ENCODE measurements at places on chromosomes 13 and 19.

- no peak for DNase-seq
Measured at GRCh38 chr19:45074744-45075300, 1.5 kb downstream of the ZNF296 start.

DNA sequence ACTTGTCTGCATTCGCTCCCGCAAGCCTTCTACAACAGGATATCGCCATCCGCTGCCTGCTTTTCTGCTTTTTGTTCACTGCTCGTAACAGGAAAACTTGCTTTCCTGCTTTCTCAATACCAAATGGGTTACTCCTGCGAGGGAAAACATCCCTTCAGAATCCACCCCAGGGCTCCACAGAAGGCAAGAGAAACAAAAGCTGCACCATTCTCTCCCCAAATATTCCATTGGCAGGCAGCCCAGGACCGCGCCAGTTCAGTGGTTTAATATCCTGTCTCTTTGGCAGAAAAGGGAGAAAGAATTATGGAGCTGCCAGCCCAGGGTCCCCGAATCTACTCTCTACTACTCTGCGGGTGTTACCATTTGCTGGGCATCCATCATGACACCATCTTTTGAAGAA, 84.7 kb upstream of the DOCK9 start:
- DNase-seq = no peak

DNA sequence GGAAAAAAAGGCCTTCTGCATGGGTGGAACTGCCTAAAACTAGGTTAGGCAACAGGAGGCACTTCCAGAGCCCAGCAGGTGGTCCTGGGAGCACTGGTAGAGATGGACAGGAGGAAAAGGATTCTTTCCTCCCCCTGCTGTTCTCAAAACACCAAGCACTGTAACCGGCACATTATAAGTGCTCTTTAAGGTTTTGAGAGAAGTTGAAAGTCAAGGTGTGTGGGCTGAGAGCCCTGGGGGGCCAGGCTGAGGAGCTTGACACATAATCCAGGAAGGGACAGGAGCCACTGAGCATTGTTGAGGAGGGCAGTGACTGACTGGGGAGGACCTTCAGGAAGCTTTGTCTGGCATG, 32.3 kb downstream of the SPATA13 start:
- no peak for DNase-seq

GRCh38 chr19:11426656-11427055, 7.5 kb upstream of the RGL3 start:
- no peak for DNase-seq

- DNase-seq = no peak
Measured at GRCh38 chr19:45782820-45783785, 813 bp upstream of the DMPK start.

DNA sequence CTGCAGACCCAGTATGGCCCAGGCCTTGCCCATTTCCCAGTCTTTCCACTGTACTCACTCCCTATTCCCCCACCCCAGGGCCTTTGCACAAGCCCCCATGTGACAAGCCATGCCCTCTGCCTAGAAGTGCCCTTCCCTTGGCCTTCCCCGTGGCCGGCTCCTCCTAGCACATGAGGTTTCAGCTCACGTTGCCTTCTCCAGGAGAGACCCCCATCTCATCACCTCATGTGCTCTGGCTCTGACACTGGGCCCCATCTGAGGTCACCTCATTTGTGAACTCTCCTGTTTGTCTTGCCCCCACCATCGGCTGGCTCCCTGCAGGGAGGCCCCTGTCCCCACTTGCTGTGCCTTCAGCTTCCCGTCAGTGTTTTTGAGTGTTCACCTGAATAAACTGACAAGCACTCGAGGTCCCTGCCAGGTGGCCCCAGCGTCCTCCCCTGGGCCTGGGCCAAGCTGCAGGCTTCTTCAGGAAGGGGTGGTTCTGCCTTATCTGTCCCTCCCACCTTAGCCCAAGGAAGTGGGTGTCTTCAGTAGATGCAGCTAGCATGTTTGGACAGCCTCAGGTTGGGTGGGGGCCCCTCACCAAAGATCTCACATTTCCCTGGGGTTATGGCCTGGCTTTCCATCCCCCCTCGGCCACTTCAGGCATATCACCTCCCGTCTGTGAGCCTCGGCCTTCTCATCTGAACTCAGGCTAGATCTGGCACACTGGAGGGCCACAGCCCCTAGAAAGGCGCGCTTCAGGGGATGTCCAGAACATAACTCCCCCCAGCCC, 3.8 kb upstream of the SLC25A42 start:
- DNase-seq = no peak

- DNase-seq = no peak
Measured at GRCh38 chr13:93771782-93772181, 545.2 kb downstream of the GPC6 start.

- DNase-seq = no peak
Measured at GRCh38 chr13:46297361-46297811, 85.7 kb downstream of the LRRC63 start.

DNA sequence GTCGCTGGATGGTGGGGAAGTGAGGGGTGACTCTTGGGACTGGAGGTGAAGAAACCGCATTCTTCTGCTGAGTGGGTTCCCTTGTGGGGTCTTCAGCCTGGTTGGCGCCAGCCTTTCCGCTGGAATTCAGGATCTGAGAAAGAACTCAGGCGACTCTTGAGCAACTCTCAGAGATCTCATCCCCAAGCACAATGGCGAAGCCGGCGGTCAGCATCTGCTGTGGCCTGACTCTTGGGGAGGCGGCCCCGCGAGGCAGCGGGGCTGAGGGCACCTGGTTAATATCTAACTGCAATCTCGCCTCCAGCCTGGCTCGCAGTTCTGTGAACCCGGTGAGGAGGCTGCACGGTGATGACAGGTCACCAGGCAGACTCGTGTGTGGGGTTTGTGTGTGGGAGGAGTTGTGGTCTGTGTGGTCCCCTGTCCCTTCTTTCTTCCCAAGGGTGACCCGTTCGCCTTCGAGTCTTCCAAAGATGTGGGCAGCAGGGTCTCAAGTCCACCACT, 883 bp downstream of the ZNF441 start:
- no peak for DNase-seq

GRCh38 chr19:33603377-33603776, 18.4 kb upstream of the CHST8 start:
- DNase-seq = no peak

DNA sequence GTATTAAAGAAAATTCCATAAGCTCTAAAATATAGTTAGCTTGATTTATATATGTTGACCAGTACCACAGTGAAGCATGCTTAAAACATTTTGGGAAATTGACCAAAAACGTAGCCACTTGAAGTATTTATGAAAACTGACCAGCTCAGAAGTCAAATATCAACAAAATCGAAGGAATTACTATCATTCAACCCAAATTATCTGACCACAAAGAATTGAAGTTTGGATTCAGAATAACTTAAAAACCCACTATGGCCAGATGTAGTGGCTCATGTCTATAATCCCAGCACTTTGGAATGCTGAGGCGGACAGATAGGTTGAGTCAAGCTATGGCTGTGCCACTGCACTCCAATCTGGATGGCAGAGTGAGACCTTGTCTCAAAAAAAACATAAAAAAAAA, 31.9 kb downstream of the GPALPP1 start:
- DNase-seq = no peak

- DNase-seq = peak; percentile 82
Measured at GRCh38 chr19:15629003-15629880, 11.5 kb upstream of the CYP4F3 start.

- no peak for DNase-seq
Measured at GRCh38 chr13:105063676-105064075, 1471.8 kb downstream of the EFNB2 start.

DNA sequence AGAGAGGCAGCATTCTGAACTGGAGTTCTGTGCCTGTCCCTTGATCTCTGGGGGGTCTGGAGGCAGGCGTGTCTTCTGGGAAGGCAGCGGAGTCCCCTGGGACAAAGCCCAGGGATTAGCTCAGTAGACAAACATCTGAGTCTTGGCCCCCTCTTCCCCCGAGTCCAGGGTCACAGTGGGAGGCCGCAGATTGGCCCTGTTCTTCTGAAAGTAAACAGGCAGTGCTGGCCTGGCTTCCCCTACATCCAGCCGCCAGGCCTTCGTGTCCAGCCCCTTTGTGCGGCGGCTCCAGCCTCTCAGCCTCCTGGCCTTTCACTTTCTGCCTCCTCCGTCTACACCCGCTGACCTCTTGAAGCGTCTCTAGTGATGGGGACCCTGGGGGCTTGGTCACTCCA, 989 bp downstream of the NFILZ start:
- no peak for DNase-seq

DNA sequence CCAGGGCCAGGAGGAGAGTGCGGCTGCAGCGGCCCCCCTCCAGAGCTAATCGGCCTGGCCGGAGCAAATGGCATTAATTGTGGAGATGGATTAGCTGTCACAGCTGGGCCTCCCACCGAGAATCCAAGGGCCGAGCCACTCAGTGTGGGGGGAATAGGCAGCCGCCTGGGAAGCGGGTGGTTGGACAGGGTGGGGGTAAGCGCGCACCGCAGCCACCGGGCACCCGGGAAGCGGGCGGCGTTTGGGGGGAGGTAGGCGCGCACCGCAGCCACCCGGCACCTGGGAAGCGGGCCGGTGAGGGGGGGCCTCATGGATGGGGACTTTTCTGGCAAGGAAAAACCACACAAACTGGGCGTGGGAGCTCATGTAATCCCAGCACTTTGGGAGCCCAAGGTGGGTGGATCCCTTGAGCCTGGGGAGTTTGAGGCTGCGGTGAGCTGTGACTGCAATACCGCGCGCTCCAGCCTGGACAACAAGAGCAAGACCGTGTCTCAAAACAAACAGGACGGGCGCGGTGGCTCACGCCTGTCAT, 9.7 kb downstream of the R3HDM4 start:
- DNase-seq = no peak

GRCh38 chr13:49303533-49304252, 56.0 kb downstream of the CDADC1 start:
- no peak for DNase-seq

GRCh38 chr19:11693505-11694499, 44.9 kb downstream of the ZNF823 start:
- DNase-seq = no peak

GRCh38 chr13:34627509-34628208, 314.4 kb upstream of the NBEA start:
- no peak for DNase-seq

DNA sequence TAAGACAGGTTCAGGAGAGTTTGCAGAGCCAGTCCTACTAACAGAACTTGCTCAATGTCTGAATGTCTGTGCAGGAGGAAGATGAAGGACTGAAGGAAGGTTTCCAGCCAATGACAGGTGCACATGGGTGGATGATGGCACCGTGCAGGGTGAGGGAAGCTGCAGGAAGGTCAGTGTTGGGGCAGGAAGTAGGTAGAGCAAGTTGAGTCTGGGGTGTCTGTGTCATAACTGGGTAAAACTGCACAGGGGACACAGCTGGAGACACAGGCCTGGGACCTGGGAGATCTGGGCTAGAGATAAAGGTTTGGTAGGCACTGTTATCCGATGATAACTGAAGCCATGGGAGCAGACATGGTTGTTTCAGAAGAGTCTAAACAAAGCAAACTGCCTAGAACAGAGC, 116.9 kb downstream of the USP12 start:
- no peak for DNase-seq

- DNase-seq = no peak
Measured at GRCh38 chr13:70375718-70376117, 267.5 kb upstream of the KLHL1 start.

DNA sequence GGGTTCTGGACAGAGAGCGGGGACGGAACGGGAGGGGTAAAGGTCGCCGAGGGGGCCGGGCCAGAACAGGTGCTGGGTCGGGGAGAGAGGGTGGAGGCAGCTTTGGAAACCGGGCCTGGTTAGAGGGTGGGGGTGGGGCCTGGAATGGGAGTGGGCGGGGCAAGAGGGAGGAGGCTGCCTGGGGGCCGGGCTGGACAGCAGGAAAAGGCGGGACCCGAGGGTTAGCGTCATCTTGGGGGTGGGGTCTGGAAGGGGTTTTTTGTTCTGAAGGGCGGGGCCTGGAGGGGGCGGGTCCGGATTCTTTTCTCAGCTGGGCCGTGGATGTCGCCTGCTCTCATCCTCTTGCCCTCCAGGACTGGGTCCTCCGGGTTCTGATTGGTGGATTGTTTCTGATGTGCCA, 4.3 kb upstream of the ZNF813 start:
- no peak for DNase-seq

DNA sequence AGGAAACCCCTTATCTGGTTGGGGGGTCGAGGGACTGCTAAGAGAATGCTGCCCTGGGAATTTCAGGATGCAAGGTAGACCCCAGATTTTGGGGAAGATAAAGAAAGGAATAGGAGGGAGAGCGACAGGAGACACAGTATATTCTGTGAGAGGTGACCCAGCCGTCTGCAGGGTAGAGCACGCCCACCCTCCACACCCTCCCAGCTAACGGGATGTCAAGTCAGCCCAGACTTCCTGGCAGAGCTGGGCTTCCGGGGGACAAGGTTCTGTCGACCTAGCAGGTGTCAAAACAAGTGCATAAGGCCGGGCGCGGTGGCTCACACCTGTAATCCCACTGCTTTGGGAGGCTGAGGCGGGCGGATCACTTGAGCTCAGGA, 695 bp upstream of the PRR36 start:
- no peak for DNase-seq

DNA sequence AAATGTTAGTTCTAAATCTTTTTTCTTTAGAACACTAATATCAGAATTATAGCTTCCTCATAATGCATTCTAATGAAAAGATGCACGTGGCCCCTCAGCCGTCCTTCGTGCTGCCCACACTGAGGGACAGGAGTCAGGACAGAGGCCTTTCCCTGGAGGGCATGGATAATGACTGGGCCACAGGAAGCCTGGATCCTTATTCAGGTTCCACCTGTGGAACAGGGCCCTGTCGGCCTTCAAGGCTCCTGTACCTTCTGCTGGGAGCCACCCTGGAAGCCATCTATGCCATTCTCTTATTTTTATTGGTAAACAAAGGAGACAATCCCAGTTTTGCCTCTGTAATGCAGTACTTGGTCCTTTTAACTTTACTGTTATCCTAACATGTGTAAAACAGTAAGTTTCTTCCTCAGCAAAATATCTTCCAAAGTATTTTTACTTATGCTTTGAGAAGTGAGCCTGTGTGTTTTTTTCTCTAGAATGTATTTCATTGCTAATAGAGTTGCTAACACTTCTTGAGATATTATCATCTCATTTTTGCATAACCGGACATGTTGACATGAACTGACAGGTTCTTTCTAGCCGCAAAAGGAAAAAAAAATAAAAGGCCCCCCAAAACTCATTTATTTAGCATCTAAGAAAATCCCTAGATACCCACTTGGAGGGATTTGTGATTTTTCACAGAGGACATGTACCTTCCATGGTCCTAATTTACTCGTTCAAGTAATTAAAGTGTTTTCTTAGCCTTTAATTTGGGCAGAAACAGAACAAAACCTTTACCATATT, 6.0 kb downstream of the GPR183 start:
- DNase-seq = no peak

GRCh38 chr13:22336460-22336859, 665.6 kb downstream of the FGF9 start:
- no peak for DNase-seq

- peak; percentile 68 for DNase-seq
Measured at GRCh38 chr13:73765651-73766384, 368.4 kb downstream of the KLF12 start.

- no peak for DNase-seq
Measured at GRCh38 chr19:56862741-56863140, 22.2 kb upstream of the PEG3 start.

DNA sequence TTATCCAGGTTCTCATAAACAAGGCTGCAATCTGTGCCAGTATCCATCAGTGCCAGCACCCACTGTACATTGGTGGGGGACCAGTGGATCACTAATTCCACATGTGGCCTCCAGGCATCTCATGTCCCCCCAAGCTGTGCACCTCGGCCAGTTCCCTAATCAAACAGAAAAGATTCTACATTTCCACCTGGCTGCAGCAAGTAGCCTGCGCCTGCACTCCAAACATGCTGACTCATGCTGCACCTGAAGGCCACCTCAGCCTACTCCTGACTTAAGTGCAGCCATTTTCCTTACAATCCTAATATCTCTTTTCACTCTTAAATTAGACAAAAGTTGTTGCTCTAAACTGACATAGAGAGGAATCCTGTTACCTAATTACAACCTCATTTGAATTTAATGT, 729.4 kb upstream of the MIR17HG start:
- DNase-seq = no peak
